Bronchial smooth muscle cell (primary cell): ENCODE measurements at places on chromosomes 12 and 14. TPM values are rescaled to one million over a fixed set of nuclear protein-coding genes. Genes with fewer than 3 reads are reported as not detected.

The AEBP2 gene
- total RNA-seq, result 19.0 and 20.3 TPM in 2 replicates

The TEX52 gene
- not detected in 2 replicates for total RNA-seq

The CIPC gene
- 4.6 and 5.0 TPM in 2 replicates for total RNA-seq

The PTPRQ gene
- 0.26 and 1.3 TPM in 2 replicates for total RNA-seq

The JDP2 gene
- 29.8 and 52.7 TPM in 2 replicates for total RNA-seq

The LIN7A gene
- 7.6 and 24.0 TPM in 2 replicates for total RNA-seq

The ASPG gene
- total RNA-seq, result not detected in 2 replicates

The KERA gene
- total RNA-seq, result not detected in 2 replicates
